ENCODE measurements at places on chromosomes 5 and 9.

DNA sequence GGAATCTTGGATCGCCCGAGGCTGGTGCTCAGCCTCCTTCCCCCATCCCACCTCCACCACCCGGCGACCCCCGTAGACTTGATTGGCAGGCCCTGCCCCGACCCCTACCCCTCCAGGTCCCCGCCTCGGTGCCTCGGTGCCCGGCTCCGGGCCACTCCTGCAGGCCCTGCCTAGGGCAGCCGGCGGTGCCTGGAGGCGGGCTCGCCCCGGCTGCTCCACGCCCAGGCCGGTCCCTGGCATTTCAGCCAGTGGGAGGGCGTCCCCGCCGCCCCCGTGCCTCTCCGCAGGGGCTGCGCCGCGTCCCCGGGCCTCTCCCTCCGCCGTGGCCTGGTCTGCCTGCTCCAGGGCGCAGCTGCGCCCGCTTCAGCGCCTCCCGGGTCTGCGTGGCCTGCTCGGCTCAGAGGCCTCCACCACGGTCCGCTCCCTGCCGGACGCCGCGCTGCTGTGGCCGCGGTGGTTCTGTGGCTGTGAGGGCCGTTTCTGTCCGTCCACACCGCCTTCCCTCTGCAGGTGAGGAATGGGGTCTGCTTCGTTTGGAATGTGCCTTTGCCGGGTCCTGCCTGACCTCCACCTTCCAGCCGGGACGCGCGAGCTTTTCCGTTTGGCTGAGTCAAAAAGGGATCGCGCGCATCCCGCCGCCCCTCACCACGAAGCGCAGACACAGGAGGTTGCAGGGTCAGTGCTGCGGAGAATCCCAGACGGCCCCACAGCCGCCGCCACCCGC lies 48.3 kb upstream of the IRX4 start:
- DNase-seq = no peak

DNA sequence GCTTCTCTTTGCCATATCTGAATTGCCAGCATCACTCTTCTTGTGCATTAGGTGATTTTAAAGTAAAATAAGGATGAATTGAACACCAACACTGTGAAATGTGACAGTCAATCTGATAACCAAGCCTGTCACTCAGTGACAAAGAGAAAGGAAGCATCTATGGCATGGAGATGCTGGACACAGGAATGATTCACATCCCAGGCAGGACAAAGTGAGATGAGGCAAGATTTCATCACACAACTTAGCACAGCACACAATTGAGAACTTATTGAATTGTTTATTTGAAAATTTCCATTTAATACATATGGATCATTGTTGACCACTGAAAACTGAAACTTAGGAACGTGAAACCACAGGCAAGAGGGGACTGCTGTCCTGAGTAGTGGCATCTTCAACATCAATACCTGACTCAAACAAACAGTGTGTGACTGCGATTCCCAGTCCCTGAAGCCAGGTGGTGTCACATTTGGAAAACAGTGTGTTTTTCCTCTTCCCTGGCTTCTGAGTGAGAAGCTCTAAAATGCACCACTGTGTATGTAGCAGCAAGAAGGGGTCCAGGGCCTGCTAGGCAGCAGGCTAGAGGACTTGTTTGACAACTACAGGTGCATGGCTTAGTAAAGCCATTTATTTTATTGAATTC lies 10.7 kb downstream of the GAPT start:
- DNase-seq = no peak

DNA sequence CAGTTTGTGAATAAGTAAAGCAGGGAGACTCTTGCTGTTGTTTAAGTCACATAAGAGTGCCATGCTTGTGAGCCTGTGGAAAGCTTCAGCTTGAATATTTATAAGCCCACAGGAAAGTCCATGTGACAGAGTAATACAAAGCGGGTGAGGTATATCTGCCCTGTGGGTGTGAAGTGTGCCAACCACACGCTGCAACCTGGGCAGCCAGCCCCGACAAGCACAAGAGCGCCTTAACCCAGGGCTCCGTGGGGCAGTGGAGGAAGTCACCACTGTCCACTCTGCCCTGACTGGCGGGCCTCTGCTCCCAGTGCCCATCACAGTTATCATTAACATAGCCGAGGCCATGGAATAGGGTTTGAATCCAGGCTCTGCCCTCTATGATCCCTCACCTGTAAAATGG lies 132.2 kb downstream of the SCAMP1 start:
- no peak for DNase-seq

DNA sequence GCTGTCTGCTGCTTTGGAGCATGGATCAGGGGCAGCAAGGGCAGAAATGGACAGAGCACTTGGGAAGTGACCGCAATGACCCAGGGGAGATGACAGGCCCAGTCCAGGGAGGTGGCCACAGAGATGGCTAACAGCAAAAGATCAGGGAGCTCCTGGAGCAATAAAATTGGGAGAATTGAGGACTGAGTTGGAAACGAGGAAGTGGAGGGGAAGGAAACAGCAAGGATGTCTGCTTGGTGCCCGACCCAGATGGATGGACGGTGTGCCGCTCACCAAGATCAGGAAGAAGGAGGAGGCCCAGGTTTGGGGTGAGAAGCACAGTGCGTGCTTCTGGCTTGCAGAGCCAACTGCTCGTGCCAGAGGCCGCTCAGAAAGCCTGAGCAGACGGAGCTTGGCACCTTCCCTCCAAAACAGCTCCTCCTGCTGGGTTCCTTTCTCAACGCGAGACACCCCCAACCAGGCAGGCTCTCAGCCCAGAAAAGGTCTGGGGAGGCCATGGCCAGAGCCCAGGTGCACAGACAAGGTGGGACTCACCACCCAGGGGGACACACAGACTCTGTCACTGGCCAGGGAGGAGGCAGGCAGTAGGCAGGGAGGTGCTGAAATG lies 1.7 kb upstream of the SLC34A1 start:
- no peak for DNase-seq

DNA sequence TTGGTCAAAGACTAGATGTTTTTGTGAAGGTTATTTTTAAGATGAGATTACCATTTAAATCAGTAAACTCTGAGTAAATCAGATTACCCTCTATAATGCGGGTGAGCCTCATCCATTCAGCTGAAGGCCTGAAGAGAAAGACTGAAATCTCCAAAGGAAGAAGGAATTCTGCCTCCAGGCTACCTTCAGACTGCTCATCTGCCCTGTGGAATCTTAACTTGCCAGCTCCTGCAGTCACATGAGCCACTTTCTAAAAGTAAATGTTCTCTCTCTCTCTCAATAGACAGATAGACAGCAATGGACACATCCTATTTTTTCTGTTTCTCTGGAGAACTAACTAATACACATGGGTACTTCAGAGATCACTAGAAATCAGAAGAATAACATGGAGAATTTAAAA lies 182.8 kb downstream of the CFAP90 start:
- DNase-seq = no peak

GRCh38 chr5:177091232-177091631 lies 4.5 kb downstream of the FGFR4 start:
- no peak for DNase-seq

- no peak for DNase-seq
Measured at GRCh38 chr9:80012557-80013330, 441.0 kb downstream of the TLE4 start.

- no peak for DNase-seq
Measured at GRCh38 chr9:125748446-125749099, 1.4 kb downstream of the PBX3 start.

DNA sequence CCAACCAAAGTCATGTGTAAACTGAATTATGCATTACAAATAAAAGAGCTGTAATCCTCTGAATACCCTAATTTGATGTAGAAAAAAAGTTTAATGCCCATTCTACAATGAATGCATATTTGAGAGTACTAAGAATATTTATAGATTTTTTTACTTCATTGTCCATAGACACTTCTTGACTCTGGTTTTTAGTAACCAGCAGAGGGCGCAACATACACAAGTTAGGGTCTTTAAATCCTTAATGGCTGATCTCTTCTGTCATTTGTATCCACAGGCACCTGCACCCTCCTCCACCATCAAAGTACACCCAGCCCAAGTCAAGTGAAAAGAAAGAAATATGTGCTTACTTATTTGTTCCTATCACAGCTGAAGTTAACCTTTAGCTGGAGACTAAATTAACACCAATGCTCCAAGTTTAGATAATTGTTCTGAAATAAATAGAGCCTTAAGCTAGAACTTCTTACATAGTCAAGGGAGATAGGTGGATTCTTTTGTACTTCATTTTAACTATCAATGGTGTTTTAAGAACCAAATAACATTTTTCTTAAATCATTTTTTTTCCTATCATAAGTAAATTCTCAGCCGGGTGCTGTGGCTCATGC lies 524.2 kb upstream of the DAB2 start:
- peak; percentile 41 for DNase-seq

Data from activated gamma-delta T cell treated with anti-CD3 and anti-CD28 coated beads, Interleukin-2, amount 50 U/mL, for 16 hours (primary cell).